CD8-positive, alpha-beta T cell (primary cell): ENCODE measurements at places on chromosomes 16 and 17.

DNA sequence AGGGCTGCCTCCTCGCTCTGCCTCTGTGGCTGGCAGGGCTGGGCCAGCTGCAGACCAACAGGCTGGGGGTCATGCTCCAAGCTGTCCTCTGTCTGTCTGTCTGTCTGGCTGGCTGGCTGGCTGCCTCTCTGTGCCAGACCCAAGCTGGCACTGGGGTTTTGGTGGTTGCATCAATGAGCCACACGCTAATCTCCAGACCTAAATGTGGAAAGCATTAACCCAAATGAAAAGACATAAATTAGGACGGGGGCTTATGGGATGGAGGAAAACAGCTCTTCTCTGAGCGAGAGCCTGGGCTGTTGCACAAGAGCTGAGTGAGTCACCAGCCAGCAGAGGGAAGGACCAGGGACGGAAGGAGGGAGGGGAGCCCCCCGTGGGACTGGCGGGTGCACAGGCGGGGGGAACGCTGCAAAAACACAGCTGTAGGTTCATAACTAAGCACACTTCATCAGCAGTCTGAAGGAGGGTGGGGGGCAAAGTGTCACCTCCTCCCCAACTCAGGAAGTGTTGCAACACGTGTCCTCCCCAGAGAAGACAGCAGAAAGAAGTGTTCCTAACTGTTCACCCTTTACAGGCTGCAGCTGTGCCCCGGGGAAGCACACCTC is 83.4 kb downstream of the GAS7 start:
- peak; percentile 93 for DNase-seq

DNA sequence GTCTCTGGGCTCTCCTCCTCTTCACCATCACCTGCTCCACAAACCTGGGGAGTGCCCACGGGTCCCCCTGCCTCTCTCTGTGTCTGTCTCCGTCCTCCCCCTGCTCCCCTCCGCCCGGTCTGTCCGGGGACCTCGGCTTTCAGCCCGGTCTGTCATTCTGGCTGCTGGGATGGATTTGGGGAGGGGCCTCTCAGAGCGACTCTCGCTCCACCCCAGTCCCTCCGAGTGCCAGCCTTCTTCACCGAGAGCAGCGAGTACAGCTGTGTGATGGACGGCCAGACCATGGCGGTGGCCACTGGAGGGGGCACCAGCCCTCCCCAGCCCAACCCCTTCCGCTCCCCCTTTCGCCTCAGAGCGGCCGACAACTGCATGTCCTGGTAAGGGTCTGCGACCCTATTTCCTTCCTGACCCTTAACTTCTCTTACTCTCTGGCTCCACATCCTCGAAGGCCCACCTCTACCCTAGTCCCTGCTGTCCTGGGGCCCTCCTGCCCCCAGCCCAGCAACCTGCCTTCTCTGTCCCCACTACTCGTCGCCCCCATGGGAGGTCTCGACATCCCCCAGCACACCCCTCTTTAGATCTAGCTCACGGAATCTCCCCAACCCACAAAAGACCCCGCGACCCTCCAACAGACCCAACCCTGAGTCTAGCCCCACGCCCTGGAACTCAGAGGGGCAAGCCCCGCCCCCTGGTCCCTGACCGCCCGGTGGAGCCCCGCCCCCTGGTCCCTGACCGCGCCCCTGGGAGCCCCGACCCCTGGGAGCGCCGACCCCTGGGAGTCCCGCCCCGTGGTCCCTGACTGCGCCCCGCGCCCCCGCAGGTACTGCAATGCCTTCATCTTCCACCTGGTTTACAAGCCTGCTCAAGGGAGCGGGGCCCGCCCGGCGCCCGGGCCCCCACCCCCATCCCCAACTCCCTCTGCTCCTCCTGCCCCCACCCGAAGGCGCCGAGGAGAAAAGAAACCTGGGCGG is 5.6 kb upstream of the CXCL16 start:
- DNase-seq, result no peak

DNA sequence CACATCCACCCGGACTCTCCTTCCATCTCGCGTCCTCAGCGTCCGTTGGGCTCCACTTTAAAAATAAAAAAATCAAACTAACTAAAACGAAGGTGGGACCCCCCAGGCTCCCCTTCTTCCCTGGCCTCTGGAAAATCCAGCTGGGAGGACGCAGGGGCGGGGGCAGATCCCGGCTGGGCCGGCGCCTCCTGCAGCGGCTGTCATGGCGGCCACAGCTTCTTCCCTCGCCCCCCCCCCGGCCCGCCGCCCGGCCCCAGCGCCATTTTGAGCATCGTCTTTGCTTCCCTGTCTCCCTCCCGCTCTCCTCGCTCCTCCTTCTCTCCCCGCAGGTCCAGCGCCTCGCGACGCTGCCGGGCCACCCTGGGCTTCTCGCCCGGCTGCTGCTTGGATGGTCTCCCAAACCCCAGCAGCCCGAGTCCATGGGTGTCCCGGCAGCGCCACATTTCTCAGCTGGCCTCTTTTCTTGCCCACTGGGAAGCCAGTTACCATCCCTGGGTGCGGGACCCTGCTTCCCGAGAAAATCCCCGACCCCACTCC is 3.3 kb downstream of the HOXB2 start:
- DNase-seq, result no peak

GRCh38 chr16:12680531-12680930 is 123.2 kb downstream of the CPPED1 start:
- DNase-seq, result no peak

- DNase-seq, result no peak
These were observed 47.1 kb upstream of the MYOCD start for GRCh38 chr17:12618557-12618956.

DNA sequence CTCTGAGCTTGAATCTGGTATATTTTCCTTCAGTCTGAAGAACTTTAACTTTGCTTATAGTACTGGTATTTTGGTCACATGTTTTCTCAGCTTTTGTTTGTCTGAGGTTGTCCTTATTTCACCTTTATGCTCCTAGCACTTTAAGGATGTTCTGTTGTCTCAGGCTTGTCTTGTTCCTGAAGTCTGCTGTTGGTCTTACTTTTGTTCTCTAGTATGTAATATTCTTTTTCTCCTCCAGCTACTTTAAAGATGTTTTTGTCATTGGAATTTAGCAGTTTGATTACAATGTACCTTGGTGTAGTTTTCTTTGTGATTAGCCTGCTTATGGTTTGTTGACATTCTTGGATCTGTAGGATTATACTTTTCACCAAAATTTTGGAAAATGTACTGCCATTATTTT is 23.6 kb downstream of the RPTOR start:
- DNase-seq, result no peak

DNA sequence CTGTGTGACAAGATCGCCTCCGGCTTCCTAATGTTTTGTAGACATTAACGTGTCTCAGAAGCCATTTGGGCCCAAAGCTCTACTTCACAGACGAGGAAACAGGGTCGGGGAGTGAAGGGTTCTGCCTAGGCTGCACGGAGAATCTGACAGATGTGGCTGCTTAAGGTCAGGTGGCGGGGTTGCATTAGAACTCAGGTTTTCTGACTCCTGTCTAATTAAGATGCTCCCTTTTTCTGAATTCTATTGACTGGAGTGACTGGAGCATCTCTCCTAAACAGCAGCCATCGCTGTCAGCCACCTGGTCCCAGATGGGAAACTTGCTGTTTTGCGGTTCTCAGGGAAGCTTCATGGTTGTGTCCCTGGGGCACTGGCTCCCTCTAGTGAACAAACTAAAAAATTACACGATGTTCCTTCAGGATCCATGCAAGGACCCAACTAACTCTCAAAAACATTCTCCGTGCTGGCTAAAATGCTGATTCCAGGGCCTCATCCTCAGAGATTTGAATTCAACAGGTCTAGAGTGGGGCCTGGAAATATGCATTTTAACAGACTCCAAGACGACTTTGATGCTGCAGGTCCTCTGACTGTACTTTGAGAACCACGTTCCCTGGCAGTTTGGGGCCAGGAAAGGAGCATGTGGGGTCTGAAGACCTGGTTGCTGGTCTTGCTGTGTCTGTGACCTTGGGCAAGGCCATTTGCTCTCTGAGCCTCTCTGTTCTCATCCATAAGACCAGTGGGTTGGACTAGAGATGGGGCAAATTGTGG is 117.4 kb downstream of the IRF8 start:
- DNase-seq, result peak; percentile 73

GRCh38 chr17:81346908-81347349 is 48.3 kb upstream of the BAHCC1 start:
- no peak for DNase-seq

GRCh38 chr16:27907457-27907972 is 156.0 kb downstream of the GSG1L start:
- no peak for DNase-seq

- DNase-seq, result no peak
These were observed 11.6 kb upstream of the SEPHS2 start for GRCh38 chr16:30457256-30457655.

GRCh38 chr17:8703001-8703400 is 41.6 kb downstream of the CCDC42 start:
- no peak for DNase-seq

DNA sequence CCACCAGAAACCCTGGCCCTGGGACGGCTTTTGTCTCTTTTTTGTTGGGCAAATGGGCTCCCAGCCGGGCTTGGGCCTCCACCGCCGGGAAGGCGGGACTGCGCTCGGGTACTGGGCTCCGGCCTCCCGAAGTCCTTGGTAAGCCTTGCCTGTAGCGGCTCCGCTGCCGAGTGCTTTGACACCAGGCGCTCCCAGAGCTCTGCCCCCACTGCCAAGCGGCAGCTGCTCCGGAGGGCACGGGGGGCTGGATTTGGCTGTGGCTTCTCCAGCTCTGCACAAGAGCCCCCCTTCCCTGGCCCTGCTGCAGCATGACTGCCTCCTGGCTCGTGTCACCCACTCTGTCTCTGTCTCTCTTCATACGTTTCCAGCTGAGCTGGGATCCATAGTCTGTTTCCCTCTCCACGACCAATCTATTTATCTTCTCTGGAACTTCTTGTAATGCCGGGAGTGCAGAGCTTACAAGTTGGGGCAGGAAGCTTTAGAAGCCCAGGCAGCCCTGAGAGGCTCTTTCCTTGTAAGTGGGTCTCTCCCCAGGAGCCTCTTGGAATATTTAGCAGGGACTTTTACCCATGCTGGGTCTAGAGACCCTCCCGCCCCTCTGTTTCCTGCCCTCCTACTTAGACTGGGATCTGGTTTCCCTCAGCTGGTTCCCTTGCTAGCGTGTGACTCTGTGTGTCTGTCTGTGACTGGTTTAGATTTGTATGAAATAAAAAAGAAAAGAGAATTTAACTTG is 246.9 kb upstream of the GSE1 start:
- DNase-seq, result no peak

DNA sequence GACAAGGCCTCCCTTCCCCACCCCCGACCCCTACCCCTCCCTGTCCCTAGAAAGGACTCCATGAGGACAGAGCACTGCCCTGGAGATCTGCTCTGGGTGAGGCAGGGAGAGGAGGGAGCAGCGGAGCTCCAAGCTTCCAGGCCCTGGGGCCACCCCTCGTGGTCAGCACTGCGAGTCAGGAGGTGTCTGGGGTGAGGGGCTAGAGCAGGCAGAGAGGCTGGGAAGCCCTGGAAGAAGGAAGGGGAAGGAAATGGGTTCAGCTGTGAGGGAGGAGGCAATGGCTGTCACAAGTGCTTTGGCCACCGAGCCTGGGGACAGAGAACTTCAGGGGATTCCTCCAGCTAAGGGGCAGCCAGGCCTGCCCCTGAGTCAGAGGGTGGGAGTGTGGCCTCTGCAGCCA is 28.2 kb upstream of the DNAI2 start:
- DNase-seq, result no peak

DNA sequence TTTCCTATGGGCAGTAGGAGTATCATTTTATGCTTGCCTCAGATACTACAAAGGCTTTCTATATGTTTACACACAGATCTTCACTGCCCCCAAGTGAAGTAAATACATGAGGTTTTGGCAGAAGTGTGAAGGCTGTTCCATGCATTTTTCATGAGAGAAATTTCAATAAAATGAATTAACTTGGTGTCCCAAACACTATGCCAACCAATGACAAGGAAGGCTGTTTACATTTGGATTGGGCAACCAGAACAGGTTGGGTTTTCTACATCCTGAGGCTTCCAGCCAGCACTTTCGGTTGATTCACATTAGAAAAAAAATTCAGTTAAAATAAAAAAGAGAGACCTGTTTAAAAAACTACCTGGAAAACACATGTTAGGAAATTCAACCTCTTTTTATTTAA is 625.4 kb downstream of the KCNJ2 start:
- DNase-seq, result no peak

DNA sequence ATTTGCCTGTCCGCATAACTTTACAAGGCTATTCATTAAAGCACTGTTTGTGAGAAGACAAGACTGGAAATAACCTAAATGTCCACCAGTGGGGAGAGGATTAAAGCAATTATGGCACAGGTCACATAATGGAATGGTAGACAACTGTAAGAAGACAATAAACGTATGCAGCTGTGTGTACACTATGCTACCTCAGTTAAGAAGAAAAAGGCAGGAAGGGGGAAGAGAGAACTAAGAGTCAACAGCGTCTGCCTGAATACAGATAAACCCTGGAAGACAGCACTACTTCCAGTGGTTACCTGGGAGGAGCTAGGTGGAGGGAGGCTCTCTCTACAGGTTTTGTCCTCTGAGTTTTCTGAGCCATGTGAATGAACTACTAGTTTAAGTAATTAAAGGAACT is 15.3 kb downstream of the CREBBP start:
- DNase-seq, result no peak

DNA sequence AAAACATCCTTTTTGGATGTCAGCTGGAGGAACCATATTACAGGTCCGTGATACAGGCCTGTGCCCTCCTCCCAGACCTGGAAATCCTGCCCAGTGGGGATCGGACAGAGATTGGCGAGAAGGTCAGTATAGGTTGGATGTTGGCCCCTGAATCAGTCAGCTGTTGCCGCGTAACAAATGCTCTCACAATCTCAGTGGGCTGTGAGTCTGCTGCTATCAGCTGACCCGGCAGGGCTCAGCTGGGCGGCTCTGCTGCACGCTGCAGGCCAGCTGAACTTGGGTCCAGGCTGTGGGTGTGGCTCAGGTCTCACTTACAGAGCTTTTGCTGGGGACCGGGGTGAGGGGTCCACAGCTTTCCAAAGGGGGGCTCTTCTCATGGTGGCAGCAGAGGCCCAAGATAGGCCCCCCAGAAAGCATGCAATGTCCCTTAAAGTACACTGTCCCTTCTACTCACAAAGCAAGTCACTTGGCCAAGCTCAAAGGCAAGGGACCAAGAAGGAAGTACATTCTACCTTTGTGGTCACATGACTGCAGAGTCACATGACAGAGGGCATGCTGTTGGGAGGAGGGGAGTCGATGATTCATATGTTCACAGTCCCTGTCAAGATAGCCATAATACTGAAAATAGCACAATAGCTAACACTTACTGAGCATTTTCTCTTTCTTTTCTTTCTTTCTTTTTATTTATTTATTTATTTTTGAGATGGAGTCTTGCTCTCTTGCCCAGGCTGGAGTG is 134.2 kb downstream of the ABCC1 start:
- no peak for DNase-seq
